ENCODE measurements at places on chromosomes 12 and 14.

- DNase-seq, result no peak
These were observed 1.6 kb upstream of the CMAS start for GRCh38 chr12:22044391-22044790.

DNA sequence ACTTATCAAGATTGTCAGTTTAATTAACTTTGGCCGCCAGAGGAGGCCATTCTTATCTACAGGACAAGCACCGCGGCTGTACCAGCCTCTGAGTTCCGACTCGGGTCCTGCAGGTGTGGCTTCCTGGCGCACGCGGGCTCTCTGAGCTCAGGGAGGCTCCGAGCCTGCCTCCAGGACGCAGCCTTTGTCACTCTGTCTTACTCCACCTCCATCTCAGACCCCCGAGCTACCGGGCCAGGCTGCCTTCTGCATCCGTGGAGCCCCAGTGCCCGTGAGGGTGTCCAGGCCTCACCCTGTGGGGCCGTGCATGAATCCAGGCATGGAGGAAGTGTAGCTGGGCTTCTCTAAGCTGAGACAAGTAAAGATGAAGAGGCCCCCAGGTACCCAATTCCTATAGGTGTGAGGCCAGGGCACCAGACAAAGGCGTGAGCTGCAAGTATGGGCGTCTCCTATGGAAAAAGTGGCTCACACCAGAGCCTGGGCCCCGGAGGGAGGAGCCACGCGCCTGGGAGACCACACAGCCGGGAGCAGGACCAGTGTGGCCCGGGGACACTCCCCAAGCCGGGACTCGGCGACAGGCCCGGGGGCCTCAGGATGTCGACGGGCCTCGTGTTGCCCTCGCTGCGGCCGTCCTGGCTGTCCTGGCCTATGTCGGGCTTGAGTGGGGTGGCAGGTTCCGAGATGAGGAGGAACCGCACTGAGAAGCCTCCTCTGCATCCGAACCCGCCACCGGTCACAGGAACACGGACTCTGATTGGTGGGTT lies 42.8 kb downstream of the NOC4L start:
- DNase-seq, result no peak

- DNase-seq, result no peak
These were observed 12.5 kb downstream of the HSD17B6 start for GRCh38 chr12:56775638-56776037.

- DNase-seq, result peak; percentile 58
These were observed 52.2 kb downstream of the GOLGA5 start for GRCh38 chr14:92846162-92846897.

DNA sequence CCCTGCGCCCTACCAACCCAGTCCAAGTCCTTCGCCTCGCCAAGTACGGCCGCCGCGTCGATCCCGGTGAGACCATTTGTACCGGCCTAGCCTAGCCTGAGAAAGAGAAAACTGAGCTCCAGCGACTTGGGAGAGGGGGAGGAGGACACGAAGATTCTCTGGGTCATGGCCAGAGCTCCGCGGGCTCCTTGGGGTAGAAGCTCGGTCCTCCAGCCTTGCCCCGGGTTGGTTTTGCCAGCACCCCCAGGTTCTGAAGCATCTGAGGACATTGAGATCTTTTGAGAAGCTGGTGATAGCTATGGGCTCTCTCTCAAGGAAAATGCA lies 7.3 kb downstream of the LHX5 start:
- DNase-seq, result no peak
